Anterior cingulate cortex (tissue), 58 donors: ENCODE measurements at places on chromosomes 2 and 18.

- DNase-seq, result no peak
Measured at GRCh38 chr2:235056768-235057167, 105.0 kb downstream of the SH3BP4 start.

DNA sequence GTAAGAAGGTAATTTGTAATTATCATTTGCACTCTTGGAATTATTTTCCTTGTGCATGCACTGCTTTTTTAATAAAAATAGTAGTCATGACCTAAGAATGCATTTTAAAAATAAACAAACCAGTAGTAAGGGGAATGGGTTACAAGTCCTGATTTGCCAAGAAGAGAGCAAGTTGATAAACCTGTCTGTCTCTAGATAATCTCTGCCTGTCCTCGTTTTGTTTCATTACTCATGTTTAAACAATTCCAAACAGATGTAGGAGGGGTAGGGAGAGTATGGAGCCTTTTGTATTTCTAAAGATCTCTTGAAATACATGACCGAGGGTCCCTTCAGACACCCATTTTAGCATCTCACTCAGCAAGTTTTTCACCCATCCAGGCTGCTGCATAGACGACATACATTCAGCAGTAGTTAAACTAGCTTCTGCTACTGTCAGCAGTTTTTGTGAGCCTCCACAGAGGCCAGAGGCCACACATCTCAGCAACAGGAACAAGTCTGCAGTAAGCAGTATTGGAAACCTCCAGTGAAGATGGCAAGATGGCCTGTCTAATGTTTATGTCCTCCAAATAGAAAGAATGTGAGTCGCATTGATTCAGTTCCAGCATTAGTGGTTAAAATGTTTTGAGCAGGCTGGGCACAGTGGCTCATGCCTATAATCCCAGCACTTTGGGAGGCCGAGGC is 2.3 kb upstream of the EXOC6B start:
- no peak for DNase-seq

- DNase-seq, result no peak
Measured at GRCh38 chr2:138279871-138280270, 221.7 kb upstream of the SPOPL start.

- DNase-seq, result peak; percentile 3
Measured at GRCh38 chr2:61793389-61793836, 60.4 kb downstream of the FAM161A start.

- no peak for DNase-seq
Measured at GRCh38 chr2:10234409-10235094, 68.2 kb upstream of the HPCAL1 start.

- DNase-seq, result no peak
Measured at GRCh38 chr18:1246827-1247226, 342.2 kb downstream of the ADCYAP1 start.

DNA sequence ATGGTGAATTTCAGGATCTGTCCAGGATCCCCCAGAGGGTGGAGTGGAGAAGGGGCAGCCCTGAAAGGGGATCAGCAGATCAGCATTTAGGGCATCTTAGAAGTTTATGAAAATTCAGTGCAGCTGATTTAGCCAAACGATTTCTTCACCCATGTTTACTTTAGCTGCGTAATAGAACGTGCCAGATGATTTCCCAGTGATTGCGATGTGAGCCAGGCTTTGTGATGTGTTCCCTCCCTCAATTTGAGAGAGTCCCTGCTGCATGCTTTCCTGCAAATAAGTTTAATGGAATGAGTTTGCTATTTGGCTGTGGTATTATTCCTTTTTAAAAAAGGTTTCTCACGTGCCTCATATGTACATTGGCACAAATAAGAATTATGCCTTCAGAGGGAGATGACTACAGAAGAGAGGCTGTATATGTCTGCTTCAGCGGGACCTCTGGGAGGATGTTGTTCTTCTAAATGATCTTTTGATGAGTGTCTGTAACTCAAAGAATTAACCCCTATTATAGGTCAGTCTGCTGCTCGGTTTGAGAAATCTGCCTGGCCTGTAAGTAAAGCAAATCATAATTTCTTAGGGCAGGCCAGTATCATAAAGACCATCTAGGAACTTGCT is 111.9 kb downstream of the MRO start:
- no peak for DNase-seq

DNA sequence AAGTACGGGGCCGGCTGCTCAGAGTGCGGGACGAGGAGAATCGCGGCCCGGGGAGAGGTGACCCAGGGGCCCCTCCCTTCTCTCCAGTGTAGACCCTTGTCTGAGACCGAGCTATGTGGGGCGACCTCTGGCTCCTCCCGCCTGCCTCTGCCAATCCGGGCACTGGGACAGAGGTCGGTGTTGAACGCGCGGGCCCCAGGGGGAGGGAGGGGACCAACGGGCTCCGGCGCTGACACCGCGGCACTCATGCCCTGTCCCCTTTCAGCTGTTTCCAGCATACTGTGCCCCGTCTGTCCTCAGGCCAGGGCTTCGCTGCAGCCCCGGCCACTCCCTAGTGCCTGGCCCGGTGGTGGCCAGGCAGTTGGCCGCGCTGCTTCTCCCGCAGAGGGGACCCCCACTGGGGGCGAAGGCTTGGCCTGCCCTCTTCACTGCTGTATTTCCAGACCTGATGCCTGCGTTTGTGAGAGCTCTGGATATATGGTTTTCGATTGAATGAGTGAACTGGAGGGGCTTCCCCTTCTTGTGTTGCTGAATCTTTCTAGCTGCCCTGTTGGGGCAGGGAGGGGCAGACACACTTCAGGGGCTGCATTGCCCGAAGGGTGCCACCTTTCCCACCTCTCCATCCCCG is 809 bp downstream of the DBI start:
- DNase-seq, result peak; percentile 70

GRCh38 chr2:119069781-119070180 is 88.8 kb downstream of the C1QL2 start:
- DNase-seq, result no peak

GRCh38 chr2:235263205-235264120 is 230.4 kb upstream of the AGAP1 start:
- DNase-seq, result peak; percentile 71

DNA sequence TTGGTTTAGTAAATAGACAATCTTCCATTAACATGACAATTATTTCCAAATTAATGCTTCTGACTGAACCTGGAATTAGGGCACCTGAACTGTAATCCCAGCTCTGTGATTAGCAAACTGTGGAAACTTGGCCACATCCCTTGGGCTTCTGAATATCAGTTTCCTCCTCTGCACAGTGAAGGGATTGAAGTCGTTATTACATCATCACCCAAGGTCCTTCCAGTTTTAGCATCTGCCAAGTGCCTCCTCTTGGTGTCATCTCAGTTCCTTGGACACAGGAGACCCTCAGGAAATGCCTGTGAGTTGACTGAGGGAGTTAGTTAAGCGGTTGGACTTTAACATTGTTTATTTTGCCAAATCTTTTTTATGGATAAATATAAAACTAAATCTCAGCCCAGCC is 64.8 kb downstream of the MOGAT1 start:
- no peak for DNase-seq

GRCh38 chr18:23585007-23585871 is 1.1 kb downstream of the NPC1 start:
- DNase-seq, result no peak

DNA sequence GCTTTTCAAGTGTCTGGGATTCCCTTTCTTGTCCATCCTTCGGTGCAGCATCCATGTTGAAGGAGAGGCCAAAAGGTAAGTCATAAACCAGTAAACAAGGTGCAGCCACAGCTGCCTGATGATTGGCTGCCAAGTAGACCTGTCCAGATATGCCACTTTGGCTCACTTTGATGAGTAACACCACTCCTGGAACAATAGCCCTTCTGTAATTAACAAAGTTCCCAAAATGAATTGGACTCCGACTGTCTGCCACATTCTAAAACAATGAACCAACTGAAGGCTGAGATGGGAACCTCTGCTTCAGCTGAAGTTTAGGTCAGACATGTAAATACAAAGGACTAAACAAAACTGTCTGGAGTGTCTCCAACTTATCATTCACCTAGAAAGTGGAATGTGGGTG is 82.2 kb upstream of the LGALSL start:
- DNase-seq, result no peak

GRCh38 chr2:148813603-148814065 is 61.4 kb upstream of the KIF5C start:
- DNase-seq, result no peak

GRCh38 chr18:3984163-3984757 is 470.8 kb downstream of the DLGAP1 start:
- DNase-seq, result no peak

GRCh38 chr2:36482576-36483214 is 115.3 kb downstream of the FEZ2 start:
- DNase-seq, result no peak

DNA sequence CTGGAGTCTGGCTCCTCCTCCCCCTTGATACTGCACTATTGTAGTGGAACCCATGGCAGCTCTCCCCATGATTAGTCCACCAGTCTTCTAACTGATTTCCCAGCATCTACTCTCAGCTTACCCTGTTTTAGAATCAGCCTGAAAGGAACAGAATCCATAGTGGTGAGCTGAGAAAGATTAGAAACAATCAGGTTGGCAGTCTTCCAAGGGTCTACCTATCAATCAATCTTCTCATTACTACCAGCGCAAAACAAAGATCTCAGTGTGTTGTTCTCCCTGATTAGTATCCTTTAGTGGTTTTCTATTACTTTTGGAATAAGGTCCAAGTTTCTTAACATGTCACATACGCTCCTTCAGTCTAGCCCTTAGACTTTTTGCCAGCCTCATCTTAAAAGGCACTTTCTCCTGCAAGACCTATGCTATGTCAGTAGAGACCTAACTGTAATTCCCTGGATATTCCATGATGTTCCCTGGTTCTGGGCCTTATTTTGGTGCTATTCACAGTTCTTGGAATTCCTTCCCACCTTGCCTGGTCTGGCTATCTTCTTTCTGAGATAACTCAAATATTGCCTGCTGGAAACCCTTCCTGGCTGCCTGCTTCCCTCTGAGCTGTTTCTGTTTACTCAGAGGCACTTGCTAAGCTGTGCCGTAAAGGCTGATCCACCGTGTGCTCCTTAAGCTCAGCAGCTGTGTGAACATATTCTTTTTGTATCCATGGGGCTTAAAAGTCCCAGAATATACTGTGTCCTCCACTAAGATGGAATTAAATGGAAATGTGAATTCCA is 32.6 kb downstream of the LAMA3 start:
- DNase-seq, result no peak

DNA sequence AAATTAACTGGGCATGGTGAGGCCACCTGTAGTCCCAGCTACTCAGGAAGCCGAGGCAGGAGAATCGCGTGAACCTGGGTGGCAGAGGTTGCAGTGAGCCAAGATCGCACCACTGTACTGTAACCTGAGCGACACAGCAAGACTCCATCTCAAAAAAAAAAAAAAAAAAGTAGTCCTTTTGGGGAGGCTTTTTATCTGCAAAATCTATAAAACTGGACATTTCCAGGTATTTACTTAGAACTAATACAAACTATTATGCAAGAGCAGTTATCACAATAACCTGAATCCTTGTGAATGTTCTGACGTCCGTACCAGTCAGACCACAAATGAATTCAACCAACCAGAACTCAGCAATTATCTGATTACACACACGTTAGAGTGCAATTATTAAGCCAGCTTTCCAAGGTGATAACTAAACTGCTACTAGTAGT is 8.8 kb upstream of the RAPH1 start:
- no peak for DNase-seq

DNA sequence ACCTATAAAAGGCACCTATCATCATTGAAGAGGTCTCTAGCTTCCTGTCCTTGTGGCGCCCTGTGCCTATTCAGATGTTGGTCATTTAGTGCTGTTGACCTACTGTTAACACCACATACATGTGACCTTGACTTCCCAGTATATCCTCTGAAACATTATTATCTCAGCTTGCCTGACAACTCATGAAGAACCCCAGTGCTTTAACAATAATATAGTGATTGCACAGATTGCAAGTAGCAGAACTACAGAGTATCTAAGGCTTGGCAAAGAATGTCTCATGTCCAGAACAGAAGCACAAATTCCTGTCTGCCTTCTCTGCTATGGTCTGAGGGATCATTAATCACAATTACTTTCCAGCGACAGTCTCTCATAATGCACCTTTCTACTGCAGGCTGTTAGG is 165.3 kb downstream of the LCLAT1 start:
- no peak for DNase-seq

GRCh38 chr2:235856151-235856854 is 311.9 kb downstream of the GBX2 start:
- no peak for DNase-seq

GRCh38 chr2:238528953-238529781 is 102.4 kb downstream of the ASB1 start:
- DNase-seq, result no peak

DNA sequence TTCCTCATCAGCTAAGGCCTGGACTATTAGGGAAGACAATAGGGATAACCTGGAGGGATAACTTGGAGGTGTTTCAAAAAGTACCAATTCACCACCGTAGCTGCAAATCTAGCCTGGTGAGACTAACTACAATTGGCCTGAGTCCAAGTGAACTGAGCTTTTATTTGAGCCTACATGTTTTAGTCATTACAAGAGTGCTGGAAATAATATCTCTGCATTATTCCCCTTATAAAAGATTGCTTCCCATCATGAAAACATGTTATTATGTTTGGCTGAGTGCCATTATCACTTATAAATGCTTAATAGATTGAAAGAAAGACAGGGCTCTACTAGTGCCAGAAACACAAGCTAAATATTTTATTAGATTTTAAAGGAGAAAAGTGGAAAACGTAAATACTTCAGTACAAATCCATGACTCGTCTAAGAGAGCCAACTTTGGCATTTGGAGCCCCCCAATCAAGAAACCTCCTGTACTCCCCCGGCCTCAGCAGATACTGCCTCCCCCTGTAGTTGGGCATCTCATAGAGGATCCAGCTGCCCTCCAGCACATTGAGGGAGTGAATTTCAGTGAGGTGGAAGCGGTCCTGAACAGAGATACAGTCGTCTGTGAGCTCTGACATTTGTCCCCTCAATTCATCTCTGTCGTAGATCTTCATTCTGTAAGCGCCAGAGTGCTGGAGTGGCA is 3.6 kb downstream of the CRYGB start:
- no peak for DNase-seq

GRCh38 chr2:75022516-75022915 is 64.1 kb downstream of the POLE4 start:
- DNase-seq, result no peak

DNA sequence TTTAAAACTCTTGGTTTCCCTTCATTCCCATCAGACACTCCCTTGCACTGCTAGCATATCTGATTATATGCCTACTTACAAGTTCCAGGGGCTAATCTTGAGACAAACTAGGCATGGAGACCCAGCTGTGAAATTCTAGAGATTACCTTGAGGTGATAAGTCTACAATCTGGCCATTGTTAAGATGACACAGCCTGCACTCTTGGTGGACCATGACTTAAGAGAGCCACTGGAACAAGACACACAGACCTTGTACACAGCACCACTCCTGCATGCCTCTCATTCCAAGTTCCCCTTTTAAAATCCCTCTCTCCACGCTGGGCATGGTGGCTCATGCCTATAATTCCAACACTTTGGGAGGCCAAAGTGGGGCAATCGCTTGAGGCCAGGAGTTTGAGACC is 387.2 kb upstream of the DCC start:
- no peak for DNase-seq

- no peak for DNase-seq
Measured at GRCh38 chr18:9989481-9989880, 75.7 kb downstream of the VAPA start.
